ENCODE measurements at places on chromosomes 11 and 22. TPM values are rescaled to one million over a fixed set of nuclear protein-coding genes. Genes with fewer than 3 reads are reported as not detected.

Gene PATE2
- total RNA-seq = not detected

Gene SCUBE1
- total RNA-seq = 0.14 TPM

Gene OR2AG2
- total RNA-seq = 0.19 TPM

Gene EMID1
- 0.14 TPM for total RNA-seq

Gene CDC42EP2
- total RNA-seq = 2.3 TPM

Gene KIAA1671
- total RNA-seq = 10.8 TPM

Gene DDTL
- 0.95 TPM for total RNA-seq

Gene C22orf23
- 0.30 TPM for total RNA-seq

All from activated T-cell treated with anti-CD3 and anti-CD28 coated beads, Interleukin-2, amount 50 U/mL, for 72 hours (primary cell).